Left renal pelvis (tissue), 4 donors: ENCODE measurements at places on chromosomes 6 and 20.
A peak's percentile ranks its signal among the peaks of the same experiment; 100 is the strongest.

DNA sequence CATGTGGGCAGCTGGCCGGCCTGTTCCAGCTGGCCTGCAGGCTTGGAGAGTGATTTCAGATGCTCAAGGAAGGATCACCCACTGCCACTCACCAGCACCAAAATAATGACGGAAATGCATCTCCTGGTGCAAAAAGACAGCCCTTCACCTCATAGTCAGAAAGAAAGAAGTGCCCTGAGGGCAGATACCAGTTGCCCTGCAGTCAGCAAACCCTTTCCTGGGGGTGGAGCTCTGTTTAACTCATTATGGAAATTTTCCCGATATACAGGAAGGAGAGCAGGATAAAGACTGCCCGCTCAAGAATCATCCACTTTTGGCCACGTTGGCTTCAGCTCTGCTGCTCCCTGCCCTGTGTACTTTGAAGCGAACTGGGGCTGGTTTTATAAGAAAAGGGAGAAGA, 127.9 kb downstream of the GRM4 start:
- DNase-seq: no peak

- no peak for DNase-seq
These were observed 320.5 kb downstream of the DHX35 start for GRCh38 chr20:39282619-39283092.

DNA sequence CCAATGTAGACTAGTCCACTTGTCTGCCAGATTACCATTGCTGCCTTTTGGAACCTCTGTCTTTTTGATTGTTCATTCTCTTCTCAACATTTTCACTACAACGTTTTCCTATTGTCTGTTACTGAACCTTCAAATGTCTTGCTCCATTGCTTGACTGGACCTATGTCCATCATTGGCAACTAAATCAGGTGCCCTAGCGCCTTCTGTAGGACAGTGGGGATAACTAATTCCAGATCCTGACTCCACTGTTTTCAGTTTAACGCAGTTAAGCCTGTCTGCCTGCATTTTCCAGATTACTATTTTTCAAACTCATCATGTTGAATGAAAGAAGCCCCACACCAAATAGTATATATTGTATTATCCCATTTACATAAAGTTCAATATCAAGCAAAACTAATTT, 433.6 kb downstream of the RNF144B start:
- no peak for DNase-seq

GRCh38 chr20:31857861-31858759, 12.2 kb downstream of the DUSP15 start:
- DNase-seq: no peak

- no peak for DNase-seq
These were observed 59.6 kb upstream of the LAMP5 start for GRCh38 chr20:9454791-9455190.

DNA sequence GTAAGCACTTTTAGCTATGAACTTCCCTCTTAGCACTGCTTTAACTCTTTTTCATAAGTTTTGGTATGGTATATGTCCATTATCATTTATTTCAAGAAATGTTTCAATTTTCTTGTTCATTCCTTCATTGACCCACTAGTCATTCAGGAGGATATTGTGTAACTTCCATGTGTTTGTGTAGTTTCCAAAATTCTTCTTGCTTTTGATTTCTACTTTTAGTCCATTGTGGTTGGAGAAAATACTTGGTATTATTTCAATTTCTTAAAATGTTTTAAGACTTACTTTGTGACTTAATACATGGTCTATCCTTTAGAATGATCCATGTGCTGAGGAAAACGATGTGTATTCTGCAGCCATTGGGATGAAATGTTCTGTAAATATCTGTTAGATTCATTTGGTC, 176.5 kb downstream of the CENPW start:
- DNase-seq: no peak

GRCh38 chr6:159682295-159682694, 10.7 kb downstream of the SOD2 start:
- no peak for DNase-seq

DNA sequence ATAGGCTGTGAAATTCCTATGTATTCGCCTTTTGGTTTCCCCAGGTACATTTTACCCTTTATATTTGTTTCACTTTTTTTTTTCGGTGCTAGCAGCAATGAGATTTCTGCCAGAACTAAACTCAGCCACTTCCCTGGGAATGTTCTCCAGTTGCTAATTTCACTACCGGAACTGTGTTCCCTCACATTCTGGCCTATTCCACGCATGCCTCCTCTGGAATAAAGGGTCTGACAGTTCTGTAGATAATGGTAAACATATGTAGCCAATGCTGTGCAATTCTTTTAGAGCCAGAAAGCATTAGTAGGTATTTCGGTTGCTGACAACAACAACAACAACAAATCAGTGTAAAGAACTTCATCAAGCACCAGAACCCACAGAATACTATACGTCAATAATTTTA, 96.1 kb upstream of the TBX18 start:
- no peak for DNase-seq

- DNase-seq: no peak
These were observed 29.4 kb downstream of the HTR1B start for GRCh38 chr6:77433888-77434287.

GRCh38 chr6:146190581-146190980, 161.7 kb downstream of the GRM1 start:
- DNase-seq: no peak

DNA sequence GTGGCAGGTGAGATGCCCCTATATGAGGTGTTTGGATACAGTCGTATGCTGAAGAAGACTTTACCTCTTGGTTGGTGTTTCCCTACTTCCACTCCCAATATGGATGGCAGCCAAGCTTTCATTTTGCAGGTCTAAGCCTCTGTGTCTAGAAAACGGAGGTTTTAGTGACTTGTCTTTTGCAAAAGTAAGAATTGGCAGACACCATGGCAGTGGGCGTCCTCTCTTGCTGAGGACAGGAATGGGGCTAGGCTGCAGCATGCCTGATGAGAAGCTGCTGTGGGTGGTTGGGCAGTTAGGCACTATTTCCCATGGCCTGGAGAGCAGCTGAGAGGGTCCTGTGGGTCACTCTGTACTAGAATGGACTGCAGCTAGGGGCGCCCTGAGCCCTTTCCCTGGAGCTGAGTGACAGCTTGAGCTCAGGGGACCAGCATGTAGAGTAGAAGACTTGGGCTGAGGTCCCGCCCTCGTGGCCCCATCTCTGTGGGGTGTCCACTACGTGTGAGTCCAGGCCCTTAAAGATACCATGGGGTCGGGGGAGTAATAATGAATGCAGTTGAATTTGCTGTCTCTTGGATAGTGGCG, 127.4 kb downstream of the CDH26 start:
- DNase-seq: no peak

- no peak for DNase-seq
These were observed 82.2 kb upstream of the CDH4 start for GRCh38 chr20:61169874-61170273.

GRCh38 chr6:47179286-47179685, 130.4 kb downstream of the TNFRSF21 start:
- DNase-seq: no peak

- DNase-seq: no peak
These were observed 111.8 kb downstream of the MAP7 start for GRCh38 chr6:136438441-136438840.

- no peak for DNase-seq
These were observed at the start of gene RANBP9 for GRCh38 chr6:13711733-13712598. Gene RANBP9, minus strand, starts transcription at chr6:13711835. Its CDS starts 330 bp downstream, at chr6:13711505.

DNA sequence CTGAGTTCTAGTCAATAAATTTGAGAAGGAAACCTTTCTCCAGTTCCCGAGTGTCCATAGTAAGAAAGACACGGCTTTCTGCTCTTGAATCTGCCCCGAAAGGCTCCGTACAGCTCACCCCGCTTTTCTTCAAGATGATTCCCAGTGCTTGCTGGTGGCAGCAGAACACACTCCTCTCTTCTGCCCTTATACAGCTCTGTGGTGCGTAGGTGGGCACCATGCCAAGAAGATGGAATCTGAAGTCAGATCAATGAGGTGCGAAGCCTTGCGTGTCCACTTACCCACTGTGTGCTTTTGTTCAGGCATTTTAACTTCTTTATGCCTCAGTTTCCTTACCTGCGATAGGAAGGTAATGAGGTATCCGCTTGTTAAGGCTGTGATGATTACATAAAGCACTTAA, 142.2 kb downstream of the WDR27 start:
- no peak for DNase-seq

DNA sequence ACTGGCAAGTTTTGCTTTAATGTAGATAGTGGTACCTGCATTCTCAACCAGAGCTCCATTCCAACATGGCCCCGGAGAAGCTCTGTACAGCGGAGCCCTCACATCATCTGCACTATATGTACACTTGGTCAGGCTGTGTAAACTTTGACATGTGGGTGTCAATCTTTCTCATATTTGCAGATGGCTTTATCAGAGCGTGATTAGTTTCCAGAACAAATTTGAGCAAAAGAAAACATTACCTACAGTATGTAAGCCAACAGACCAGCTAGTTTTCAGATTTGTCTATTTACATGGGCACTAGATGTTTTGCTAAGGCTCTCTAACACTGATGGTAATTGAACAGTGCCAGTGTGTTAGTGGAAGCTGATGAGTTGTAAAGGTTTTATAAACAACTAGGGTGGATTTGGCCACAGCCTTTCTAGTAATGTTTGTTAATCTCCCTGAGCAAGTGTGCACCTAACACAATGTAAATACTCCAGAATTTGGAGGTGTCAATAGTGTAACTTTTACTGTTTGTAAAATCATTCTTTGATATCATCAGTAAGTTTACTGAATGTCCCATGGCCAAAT, 131.8 kb downstream of the FOXA2 start:
- DNase-seq: no peak

GRCh38 chr20:17888044-17888443, 80.5 kb downstream of the SNX5 start:
- no peak for DNase-seq

- no peak for DNase-seq
These were observed 3.6 kb downstream of the RPS21 start for GRCh38 chr20:62390317-62391164.

- DNase-seq: no peak
These were observed 6.5 kb downstream of the RPS6KA2 start for GRCh38 chr6:166620478-166621113.

DNA sequence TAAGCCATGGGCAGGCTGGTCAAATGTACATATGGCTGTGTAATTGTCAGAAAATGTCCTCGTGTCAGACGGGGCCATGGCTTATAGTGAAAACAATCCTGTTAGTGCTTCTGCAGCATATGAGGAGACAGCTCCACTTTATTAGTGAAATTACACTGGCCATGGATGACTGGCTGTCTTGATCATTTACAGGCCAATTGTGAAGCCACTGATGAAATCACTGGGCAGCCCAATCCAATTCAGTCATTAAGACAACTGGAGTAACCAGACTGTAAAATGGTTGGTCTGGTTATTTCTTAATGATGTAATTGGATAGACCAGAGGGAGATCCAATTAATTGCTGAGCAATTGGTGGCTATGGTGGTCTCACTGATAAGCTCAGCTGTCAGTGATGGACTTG, 749.5 kb downstream of the KIF16B start:
- DNase-seq: no peak

- peak; percentile 41 for DNase-seq
These were observed 93.1 kb downstream of the EPB41L2 start for GRCh38 chr6:130969791-130970491.

DNA sequence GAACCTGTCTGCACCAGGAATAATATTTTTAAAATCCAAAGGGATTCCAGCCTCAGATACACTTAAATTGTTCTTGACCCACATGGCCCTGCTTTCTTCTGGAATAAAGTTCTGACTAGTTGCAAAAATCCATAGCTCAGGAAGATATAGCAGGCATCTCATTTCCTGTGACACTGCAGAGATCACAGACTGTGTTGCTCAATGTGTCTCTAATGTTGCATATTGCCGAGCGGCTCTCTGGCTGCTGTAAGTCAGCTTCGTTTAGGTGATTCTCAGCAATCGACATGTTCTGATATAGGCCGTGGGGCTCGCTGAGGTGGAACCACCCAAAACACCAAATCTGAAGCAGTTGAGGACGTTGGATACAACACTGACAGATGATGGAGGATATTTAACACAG, 498.3 kb upstream of the AGPAT4 start:
- no peak for DNase-seq

- DNase-seq: no peak
These were observed 19.9 kb upstream of the POPDC3 start for GRCh38 chr6:105199711-105200110.

GRCh38 chr6:328136-328670, 35.9 kb downstream of the DUSP22 start:
- no peak for DNase-seq

GRCh38 chr6:164897523-164898235, 411.7 kb downstream of the C6orf118 start:
- DNase-seq: no peak

DNA sequence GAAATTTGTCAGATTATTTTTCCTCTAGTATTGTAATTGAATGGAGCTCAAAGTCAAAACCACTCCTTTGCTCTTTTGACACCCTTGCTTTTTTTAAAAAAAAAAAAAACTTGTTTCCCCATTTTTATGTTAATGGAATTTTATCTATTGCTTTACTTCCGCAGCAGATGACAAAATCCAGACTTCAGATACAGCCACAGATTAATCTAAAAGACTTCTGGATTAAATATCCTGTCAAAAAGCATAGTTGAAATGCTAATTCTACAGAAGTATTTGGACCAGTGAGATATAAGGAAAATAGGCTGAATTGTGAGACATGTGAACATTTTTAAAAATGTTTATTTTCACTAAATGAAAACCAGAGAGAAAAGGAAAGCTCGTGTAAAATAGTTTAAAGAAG, 341.4 kb downstream of the BMP2 start:
- DNase-seq: no peak

- no peak for DNase-seq
These were observed 178.4 kb downstream of the MBOAT1 start for GRCh38 chr6:20033697-20034407.

GRCh38 chr20:47724396-47724795, 60.9 kb downstream of the SULF2 start:
- DNase-seq: no peak

- no peak for DNase-seq
These were observed 58.5 kb upstream of the CCDC167 start for GRCh38 chr6:37558168-37558567.

DNA sequence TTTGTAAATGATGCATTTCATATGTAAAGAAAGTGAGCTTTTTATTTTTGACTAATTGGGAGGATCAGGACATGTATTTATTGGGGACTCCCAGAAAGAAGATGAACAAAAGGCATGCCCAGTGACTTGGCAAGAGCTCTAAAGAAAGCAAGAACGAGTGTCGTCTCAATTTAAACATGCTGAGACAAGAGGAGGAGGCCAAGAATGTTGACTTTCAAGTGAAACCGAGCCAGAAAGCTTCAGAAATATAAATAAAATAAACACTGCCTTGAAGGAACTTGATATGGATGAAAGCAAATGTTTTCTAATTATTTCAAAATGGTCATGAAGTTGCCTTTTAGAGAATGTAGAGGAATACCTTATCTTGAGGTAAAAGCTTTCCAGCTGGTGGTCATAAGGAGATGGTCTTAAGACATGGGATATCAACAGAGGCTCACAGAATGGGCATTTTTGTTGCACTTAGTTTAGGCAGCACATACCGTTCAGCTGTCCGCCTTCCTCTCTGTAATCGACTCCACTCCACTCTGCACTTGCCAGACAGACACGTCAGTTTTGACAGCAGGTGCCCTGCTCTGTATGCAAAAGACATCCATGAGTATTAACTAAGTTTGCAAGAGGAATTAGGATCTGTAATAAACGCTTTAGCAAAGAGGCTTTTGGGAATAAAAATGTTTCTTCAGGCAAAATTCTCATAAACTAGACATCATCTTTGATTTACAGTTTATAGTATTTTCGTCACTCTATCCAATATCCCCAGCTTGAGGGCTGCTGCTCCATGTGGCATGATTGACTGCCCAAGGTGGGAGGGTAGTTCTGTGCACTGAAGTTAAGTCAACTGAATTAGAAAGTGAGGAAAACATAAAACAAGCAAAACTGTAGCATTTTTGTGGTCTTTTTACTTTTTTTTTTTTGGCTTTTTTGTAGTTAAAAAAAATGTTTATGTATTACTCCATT, 613.1 kb downstream of the PKHD1 start:
- DNase-seq: no peak
